ENCODE measurements at places on chromosomes 5 and 9. TPM values are rescaled to one million over a fixed set of nuclear protein-coding genes. Genes with fewer than 3 reads are reported as not detected.

The AMBP gene
- 1.7 TPM for total RNA-seq

The SLC1A1 gene
- 0.05 TPM for total RNA-seq

The PDE6A gene
- total RNA-seq = 0.33 TPM

The ISCA1 gene
- total RNA-seq = 19.9 TPM

The CA9 gene
- 0.31 TPM for total RNA-seq

The INSYN2B gene
- total RNA-seq = 0.28 TPM

DNA sequence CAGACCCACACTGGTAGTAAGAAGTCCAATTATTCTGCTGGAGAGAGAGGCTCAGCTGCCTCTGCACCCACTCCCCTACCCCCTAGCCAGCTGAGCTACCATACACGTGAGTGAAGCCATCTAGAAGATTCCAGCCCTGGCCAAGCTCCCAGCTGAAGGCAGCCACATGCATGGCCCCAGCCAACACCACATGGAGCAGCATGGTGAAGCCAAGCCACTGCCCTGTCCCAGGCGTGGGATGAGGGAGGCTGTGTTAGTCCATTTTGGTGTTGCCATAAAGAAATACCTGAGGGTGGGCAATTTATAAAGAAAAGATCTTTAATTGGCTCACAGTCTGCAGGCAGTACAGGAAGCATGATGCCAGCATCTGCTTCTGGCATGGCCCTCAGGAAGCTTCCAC, 20.0 kb upstream of the VDAC1 start:
- no peak overlapping the region for H3K4me3 ChIP-seq
- peak overlapping the region; percentile 41 for H3K27ac ChIP-seq
- H3K4me1 ChIP-seq = peaks cover 7% of the 10 kb centered on the region
- DNase-seq = no peak
- no peaks in the 10 kb centered on the region for H3K27me3 ChIP-seq
- H3K36me3 ChIP-seq = no peaks in the 10 kb centered on the region

DNA sequence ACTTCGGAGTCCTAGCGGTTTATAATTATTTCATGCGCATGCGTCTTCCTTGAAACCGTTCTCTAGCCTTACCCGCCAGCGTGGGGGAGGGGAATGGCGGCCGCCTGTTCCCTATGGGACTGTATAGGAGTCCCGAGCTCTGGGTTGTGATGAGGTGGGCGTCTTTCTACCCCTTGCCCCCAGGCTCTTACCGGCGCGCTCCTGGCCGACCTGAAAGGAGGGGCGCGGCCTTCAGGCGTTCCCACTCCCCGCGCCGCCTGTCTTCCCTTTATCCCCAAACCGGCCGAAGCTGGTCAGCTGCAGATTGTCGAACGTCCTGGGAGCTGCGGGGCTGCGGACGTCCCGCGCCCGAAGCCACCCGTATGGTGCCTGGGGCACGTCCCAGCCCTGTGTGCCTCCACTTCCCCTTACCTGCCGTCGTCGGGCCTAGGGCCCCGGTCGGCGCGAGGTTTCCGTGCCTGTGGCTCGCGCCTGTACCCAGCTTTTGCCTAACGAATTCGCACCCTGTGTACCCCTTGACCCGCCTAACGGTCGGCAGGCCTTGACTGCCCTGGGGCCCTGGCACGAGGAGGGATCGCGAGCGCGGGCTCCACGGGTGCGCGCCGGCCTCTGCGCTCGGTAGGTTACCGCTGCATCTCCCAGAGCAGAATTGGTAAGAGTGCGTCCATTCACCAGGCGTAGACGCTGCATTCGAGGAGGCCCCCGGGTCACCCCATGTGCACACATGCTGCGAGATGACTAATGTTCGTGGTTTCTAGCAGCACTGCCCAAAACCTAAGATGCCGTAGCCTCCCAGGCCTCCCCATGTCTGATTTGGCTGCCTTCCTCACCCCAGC, 653 bp upstream of the HNRNPH1 start:
- H3K36me3 ChIP-seq = peaks cover 35% of the 10 kb centered on the region
- no peak for DNase-seq
- H3K4me1 ChIP-seq = peaks cover 18% of the 10 kb centered on the region
- peak overlapping the region; percentile 65 for H3K4me3 ChIP-seq

GRCh38 chr9:83199240-83199639, 136.3 kb upstream of the RASEF start:
- no peak for DNase-seq
- H3K27ac ChIP-seq = no peak overlapping the region
- no peak overlapping the region for H3K4me3 ChIP-seq
- H3K36me3 ChIP-seq = no peaks in the 10 kb centered on the region

GRCh38 chr9:3740690-3741419, 215.1 kb upstream of the RFX3 start:
- H3K27ac ChIP-seq = no peak overlapping the region
- no peaks in the 10 kb centered on the region for H3K27me3 ChIP-seq
- no peak for DNase-seq

GRCh38 chr9:119003882-119004617, 365.2 kb downstream of the BRINP1 start:
- H3K27me3 ChIP-seq = no peaks in the 10 kb centered on the region
- no peak overlapping the region for H3K27ac ChIP-seq
- H3K4me3 ChIP-seq = no peak overlapping the region
- H3K36me3 ChIP-seq = no peaks in the 10 kb centered on the region
- DNase-seq = no peak

DNA sequence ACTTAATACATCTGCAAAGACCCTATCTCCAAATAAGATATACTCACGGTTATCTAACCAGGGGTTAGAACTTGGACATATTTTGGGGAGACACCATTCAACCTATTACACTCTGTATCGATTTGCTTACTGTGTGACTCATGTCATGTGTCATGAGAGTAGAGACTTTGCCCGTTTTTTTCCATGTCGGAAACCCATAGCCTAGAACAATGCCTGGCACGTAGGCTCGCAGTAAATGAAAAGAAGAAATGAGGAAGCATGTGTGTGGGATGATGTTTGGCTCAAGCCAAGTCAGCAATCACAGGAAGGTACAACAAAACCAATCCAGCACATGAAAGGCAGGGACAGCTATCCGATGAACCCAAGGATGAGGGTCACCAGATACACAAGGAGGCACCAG, 94.6 kb upstream of the DNAH5 start:
- peak; percentile 78 for DNase-seq
- no peak overlapping the region for H3K4me3 ChIP-seq
- peak overlapping the region; percentile 100 for H3K27ac ChIP-seq
- H3K4me1 ChIP-seq = peaks cover 58% of the 10 kb centered on the region

DNA sequence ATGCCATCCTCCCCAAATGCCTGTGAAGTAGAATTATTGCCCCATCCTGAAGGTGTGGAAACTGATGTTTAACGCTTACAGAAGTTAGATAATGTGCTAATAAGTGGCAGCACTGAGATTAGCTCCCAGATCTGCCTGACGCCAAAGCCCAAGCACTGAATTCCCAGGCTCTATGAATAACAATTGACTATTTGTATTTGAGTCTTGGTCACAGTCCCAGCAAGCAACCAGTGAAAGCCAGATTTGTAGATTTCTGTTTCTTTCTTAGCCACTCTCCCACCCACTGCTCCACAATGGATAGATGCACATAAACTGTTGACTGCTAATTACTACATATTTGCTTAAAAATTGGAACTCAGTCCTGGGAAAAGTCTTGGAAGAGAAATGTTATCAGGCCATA, 34.4 kb downstream of the FAM240B start:
- H3K4me1 ChIP-seq = peaks cover 29% of the 10 kb centered on the region
- H3K4me3 ChIP-seq = no peak overlapping the region
- no peaks in the 10 kb centered on the region for H3K27me3 ChIP-seq
- no peak for DNase-seq
- no peaks in the 10 kb centered on the region for H3K36me3 ChIP-seq
- H3K27ac ChIP-seq = no peak overlapping the region

- DNase-seq = no peak
- no peaks in the 10 kb centered on the region for H3K27me3 ChIP-seq
- H3K36me3 ChIP-seq = no peaks in the 10 kb centered on the region
- no peaks in the 10 kb centered on the region for H3K4me1 ChIP-seq
- H3K27ac ChIP-seq = no peak overlapping the region
These were observed 85.7 kb upstream of the C9orf72 start for GRCh38 chr9:27659001-27659400.

DNA sequence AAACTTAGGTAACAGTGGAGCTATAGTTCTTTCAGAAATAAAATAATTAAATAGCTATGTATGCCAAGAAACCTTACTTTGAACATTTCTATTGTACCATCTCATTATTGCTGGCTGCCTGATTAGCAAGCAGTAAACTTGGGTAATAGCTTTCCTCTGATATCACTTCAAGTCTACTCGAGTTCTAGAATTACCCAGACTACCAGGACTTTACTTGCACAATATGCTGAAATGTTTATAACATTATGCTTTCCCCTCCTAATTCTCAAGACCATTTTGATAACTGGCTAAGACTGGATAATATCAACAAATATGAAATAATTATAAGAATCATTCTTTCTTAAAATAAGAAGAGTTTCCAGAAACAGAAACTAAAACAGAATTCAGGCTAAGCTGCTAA, 512.6 kb downstream of the RAB3C start:
- H3K27me3 ChIP-seq = no peaks in the 10 kb centered on the region
- no peaks in the 10 kb centered on the region for H3K4me1 ChIP-seq
- H3K27ac ChIP-seq = no peak overlapping the region
- DNase-seq = no peak

GRCh38 chr5:8329773-8330172, 460.8 kb downstream of the MTRR start:
- no peak overlapping the region for H3K27ac ChIP-seq
- no peaks in the 10 kb centered on the region for H3K4me1 ChIP-seq
- DNase-seq = no peak
- no peaks in the 10 kb centered on the region for H3K36me3 ChIP-seq
- H3K4me3 ChIP-seq = no peak overlapping the region

- no peaks in the 10 kb centered on the region for H3K36me3 ChIP-seq
- no peaks in the 10 kb centered on the region for H3K27me3 ChIP-seq
- no peak overlapping the region for H3K4me3 ChIP-seq
- no peaks in the 10 kb centered on the region for H3K4me1 ChIP-seq
- no peak for DNase-seq
These were observed 970.0 kb downstream of the MAT2B start for GRCh38 chr5:164475339-164475977.

DNA sequence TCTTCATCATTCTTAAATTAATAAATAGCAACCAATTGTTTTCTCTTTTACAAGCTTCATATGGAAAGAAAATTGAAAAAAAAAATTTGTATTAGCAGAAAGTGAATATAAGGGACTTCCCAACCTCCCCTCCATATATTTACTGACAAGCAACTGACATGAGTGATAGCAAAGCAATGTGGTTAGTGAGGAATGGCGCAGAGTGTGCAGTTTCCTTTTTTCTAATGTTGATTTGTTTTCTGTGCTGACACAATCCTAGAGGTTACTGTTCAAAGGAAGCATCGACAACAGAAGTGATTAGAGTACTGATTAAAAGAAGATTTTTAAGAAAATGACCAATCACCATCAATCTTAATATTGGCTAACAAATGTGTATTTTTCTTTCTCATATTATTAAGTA, 1.7 kb upstream of the PTGER4 start:
- peak overlapping the region; percentile 66 for H3K4me3 ChIP-seq
- H3K27me3 ChIP-seq = no peaks in the 10 kb centered on the region
- peak overlapping the region; percentile 97 for H3K27ac ChIP-seq
- DNase-seq = no peak

DNA sequence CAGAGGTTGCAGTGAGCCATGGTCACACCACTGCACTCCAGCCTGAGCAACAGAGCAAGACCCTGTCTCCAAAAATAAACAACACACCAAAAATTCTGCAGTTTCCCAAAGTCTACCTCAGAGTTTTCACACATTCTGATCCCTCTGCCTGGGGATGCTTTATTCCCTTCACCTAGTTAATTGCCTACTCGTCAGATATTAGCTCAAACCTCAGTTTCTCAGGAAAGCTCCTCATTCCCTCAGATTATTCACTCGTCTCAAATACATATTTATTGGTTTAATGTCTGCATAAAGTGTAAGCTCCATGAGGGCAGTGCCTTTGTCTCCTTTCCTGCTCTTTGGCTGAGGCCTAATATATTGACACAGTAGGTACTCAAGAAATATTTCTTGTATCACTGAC, 2.5 kb upstream of the MATR3 start:
- no peak for DNase-seq
- peaks cover 6% of the 10 kb centered on the region for H3K36me3 ChIP-seq
- H3K4me1 ChIP-seq = peaks cover 4% of the 10 kb centered on the region
- no peak overlapping the region for H3K4me3 ChIP-seq
- H3K27me3 ChIP-seq = no peaks in the 10 kb centered on the region

- H3K27me3 ChIP-seq = no peaks in the 10 kb centered on the region
- no peak overlapping the region for H3K4me3 ChIP-seq
- peak overlapping the region; percentile 7 for H3K27ac ChIP-seq
- DNase-seq = no peak
- H3K4me1 ChIP-seq = peaks cover 7% of the 10 kb centered on the region
- H3K36me3 ChIP-seq = no peaks in the 10 kb centered on the region
These were observed 185.3 kb upstream of the IER5L start for GRCh38 chr9:129363216-129363873.

DNA sequence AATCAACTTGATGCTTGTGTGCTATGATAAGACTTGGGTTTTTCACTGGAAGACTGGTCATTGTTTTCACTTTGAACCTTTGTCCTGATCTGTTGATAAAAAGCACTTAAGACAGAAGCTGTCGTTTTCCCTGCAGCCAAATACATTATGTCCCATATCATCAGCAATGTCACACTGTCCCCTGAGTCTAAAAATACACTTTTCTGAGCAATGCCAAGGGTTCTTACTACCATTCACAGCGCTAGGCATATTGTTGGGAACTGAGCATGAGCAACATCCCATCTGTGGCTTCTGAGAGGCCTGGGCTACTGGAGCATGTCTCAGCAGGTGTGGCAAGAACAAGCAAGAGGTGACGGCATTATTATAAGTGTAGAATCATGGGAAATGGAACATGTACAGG, 81.8 kb downstream of the SEMA6A start:
- H3K27ac ChIP-seq = no peak overlapping the region
- no peak overlapping the region for H3K4me3 ChIP-seq
- H3K27me3 ChIP-seq = no peaks in the 10 kb centered on the region

GRCh38 chr5:68834491-68834981, 259.3 kb upstream of the SLC30A5 start:
- no peaks in the 10 kb centered on the region for H3K27me3 ChIP-seq
- no peaks in the 10 kb centered on the region for H3K36me3 ChIP-seq
- H3K4me3 ChIP-seq = no peak overlapping the region
- no peak for DNase-seq

GRCh38 chr5:179190851-179191505, 130.8 kb downstream of the ZNF354C start:
- no peaks in the 10 kb centered on the region for H3K36me3 ChIP-seq
- DNase-seq = no peak
- no peak overlapping the region for H3K27ac ChIP-seq
- H3K27me3 ChIP-seq = no peaks in the 10 kb centered on the region
- no peaks in the 10 kb centered on the region for H3K4me1 ChIP-seq

DNA sequence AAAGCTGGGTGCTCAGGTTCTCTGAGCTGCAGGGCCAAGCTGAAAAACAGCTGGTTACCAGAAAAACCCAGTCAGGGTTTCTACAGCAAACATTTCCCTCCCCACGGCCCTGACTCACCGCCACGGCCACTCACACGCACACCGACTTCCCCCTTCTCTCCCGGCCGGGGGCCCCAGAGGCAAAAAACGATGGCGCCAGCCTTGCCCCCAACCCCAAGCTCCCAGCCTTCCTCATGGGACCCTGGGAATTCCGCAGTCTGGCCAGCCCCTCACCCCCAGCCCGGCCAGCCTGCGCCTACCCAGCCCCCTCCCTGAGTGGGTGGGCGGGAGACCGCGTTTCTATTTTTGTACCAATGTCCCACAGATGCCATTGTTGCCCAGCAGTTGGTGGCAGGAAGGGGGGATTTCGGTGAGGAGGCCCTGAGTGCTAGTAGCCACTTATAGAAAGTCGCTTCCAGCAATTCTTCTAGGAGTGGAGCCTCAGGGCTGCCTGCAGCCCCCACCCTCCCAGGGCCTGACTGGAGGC, 18.4 kb downstream of the ENG start:
- DNase-seq = no peak
- H3K27me3 ChIP-seq = no peaks in the 10 kb centered on the region
- H3K36me3 ChIP-seq = no peaks in the 10 kb centered on the region
- H3K4me1 ChIP-seq = peaks cover 4% of the 10 kb centered on the region

All from Panc1 (cell line).